Right ventricle myocardium inferior (tissue), 1 donor: ENCODE measurements at places on chromosomes 6 and 20.

- DNase-seq = peak; percentile 55
Observed at GRCh38 chr6:33428224-33428965, 8.5 kb downstream of the SYNGAP1 start.

GRCh38 chr20:44019638-44020335, 105.1 kb downstream of the TOX2 start:
- no peak for DNase-seq

- no peak for DNase-seq
Observed at GRCh38 chr6:167898673-167899311, 72.1 kb downstream of the AFDN start.

DNA sequence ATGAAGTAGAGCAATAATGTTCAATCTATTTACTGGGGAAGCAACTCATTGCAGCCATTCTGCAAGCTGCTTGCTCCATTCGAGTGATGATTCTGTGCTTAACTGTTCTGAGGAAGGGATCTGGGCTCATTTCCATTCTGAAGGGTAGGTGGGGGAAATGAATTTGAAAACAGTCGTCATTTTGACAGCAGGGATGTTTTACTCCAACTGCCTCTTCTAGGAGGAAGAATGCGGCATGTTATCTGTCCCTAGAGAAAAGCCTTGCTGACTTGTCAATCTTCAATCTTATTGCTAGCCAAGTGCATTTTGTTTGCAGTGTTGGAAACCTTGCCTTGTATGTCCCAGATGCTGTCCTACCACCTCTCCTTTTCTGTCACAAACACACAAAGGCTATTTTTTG, 105.9 kb downstream of the PRDM13 start:
- DNase-seq = no peak

GRCh38 chr20:64057628-64058498, 5.1 kb upstream of the TCEA2 start:
- peak; percentile 90 for DNase-seq

DNA sequence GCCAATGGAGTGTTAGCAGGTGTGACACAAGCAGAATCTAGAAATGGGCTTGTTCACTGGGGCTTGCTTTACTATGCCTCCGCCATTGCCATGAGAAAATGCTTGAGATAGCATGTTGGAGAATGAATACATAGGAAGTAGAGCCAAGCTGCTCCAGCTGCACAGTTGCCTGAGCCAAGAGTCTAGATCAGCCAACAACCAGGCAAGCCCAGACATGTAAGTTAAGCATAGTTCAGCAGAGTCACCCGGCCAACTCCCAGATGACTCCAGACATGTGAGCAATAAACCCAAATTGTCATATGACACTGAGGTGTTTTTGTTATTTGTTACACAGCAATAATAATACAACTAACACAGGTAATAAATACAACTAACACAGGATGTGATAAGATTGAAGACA, 167.9 kb downstream of the HAO1 start:
- DNase-seq = no peak

GRCh38 chr6:133583907-133584427, 304.9 kb upstream of the TCF21 start:
- DNase-seq = no peak
